ENCODE measurements at places on chromosomes 3 and 15. TPM values are rescaled to one million over a fixed set of nuclear protein-coding genes. Genes with fewer than 3 reads are reported as not detected.
A peak's percentile ranks its signal among the peaks of the same experiment; 100 is the strongest.

GRCh38 chr3:64121750-64122311, 98.5 kb upstream of the PSMD6 start:
- no peak for DNase-seq

GRCh38 chr3:150286390-150287147, 121.5 kb upstream of the TSC22D2 start:
- no peak for DNase-seq

DNA sequence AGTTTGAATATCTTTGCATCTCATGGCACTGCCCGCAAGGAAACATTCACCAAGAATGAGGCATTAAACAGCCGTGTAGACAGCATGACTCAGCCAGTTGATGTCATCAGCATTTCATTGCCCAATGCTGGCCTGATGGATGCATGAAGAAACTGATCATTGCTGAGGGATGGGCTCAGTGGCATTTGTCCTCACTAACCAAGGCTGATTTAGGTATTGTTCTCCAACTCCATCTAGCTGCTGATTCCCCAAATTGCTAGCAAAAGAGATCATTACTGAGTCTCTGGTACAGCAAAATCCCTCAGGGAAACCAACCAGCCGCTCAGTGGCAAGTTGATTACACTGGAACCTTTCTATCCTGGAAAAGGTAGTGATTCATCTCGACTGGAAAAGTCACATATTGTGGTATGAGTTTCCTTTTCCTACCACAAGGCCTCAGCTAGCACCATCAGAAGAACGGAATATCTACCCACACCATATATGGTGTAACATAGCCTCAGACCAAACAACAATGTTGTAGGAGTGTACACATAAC, 186.5 kb upstream of the GAP43 start:
- DNase-seq, result no peak

GRCh38 chr3:106113747-106114146, 244.9 kb upstream of the CBLB start:
- no peak for DNase-seq

DNA sequence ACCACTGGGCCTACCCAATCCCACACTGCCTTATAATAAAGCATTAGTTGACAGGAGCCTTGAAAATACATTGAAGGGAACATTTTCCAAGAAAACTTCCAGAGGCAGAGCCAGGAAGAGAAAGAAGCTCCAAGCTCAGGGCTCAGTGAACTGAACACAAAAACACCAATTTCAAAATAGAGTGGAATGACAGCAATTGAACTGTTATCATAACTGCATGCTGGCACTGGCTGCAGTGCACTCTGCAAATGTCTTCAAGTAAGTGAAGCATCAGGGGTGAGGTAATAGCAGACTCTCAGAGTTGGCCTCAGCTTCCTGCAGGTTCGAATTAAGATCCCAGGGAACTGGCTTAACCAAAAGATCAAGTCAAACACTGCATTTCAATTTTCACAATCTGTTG, 388.0 kb upstream of the WNT5A start:
- DNase-seq, result no peak

DNA sequence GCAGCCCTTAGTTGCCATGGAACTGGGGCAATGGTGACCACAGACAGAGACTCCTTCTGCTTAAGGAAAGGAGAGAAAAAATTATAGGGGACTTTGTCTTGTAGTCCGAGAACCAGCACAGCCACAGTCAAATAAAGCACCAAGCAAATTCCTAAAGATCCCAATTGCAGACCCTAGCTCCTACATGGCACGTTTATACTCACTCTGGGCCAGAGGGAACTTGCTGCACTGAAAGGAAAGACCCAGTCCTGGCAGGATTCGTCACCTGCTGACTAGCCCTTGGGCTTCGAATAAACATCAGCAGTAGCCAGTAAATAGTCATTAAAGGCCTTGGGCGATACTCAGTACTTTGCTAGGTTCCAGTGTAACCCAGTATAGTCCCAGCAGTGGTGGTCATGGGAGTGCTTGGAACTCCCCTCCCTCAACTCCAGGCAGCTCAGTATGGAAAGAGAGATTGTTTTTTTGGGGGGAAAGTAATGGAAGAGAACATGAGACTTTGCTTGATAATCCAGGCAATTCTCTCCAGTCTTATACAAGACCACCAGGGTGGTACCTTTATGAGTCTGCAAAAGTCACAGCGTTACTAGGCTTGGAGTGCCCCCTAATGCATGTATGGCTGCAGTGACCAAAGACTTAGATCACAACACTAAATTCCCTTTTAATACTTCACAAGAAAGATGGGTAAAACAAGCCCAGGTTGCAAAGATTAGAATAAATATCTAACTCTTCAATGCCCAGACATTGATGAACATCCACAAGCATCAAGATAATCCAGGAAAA, 66.4 kb upstream of the AGTR1 start:
- no peak for DNase-seq

GRCh38 chr3:5160940-5161858, 26.3 kb upstream of the EDEM1 start:
- DNase-seq, result no peak

DNA sequence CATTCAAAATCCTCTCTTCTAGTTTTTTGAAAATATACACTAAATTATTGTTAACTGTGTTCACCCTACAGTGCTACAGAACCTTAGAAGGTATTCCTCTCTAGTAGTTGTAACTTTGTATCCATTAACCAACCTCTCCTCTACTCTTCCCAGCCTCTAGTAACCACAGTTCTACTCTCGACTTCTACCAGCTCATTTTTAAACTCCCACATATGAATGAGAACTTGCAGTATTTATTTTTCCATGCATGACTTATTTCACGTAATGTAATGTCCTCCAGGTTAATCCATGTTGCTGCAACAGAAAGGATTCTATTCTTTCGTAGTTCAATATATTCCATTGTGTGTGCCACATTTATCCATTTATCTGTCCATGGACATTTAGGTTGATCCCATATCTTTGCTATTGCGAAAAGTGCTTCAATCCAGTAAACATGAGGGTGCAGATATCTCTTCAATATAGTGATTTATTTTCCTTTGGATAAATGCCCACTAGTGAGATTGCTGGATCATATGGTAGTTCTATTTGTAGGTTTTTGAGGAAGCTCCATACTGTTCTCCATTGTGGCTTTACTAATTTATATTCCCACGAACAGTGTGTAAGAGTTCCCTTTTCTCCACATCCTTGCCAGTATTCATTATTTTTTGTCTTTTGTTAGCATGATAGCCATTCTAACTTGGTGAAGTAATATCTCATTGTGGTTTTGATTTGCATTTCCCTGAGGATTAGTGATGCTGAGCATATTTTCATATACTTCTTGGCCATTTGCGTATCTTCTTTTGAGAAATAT, 113.7 kb upstream of the SMAD3 start:
- DNase-seq, result no peak

DNA sequence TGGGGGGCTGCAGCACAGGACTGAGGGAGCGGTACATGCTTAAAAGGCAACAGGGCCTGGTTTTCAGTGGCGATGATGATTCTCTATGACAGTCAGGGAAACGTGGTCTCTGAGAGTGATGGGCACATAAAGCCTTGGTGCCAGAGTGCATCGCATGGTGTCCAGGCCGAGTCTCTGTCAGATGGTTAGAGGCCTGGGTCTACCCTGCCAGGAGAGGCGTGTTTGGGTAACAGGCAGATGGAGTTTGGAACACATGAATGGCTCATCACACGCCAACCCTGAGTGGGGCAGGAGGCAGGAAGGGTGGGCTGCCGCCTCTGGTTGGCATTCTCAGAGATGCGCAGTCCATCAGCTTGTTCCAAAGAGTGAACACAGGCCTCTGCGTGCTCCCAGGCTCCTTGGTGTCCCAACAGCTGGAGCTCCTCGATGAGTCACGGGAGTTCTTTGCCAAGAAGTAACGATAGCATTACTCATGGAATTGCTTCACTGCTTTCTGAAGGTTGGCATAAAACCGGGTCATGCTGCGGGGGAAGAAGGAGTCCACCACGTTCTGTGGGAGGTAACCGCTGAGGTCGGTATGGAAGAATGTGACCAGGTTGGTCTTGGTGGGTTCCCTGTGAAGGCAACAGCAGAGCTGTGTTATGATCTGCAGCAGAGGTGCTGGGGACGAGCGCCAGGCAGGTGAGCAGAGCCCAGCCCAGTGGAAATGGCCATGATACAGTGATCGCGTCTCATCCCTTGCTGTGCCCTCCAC, 11.0 kb downstream of the STARD5 start:
- DNase-seq, result peak; percentile 80

DNA sequence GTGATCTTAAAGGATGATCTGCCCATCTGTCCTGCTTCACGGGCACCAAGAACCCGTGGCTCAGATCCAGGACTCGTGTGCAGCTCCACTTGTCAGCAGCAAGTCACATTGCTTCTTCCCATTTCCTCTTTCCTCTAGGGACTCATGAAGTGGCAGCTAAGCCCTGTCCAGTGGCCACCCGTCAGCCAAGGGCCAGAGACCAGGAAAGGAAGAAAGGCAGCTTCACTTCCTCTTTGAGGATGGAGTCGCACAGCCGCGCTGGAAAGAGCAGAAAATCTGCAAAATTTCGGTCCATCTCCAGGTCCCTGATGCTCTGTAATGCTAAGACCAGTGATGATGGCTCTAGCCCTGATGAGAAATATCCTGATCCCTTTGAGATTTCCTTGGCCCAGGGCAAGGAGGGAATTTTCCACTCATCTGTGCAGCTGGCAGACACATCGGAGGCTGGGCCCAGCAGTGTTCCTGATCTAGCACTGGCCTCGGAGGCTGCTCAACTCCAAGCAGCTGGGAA, 28.5 kb downstream of the IL16 start:
- DNase-seq, result peak; percentile 85

DNA sequence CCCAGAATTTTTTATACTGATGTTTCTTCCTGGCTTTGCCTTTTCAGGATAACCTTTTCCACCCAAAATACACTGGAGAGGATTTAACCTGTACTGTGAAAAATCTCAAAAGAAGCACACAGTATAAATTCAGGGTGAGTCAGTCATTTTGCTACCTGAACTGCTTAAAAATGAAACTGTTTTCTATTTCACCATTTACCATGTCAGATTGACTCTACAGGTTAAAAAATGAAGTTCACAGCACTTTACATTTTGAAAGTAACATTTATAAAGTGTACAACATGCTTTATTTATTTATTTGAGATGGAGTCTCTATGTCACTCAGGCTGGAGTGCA, 115.2 kb downstream of the GHSR start:
- no peak for DNase-seq

DNA sequence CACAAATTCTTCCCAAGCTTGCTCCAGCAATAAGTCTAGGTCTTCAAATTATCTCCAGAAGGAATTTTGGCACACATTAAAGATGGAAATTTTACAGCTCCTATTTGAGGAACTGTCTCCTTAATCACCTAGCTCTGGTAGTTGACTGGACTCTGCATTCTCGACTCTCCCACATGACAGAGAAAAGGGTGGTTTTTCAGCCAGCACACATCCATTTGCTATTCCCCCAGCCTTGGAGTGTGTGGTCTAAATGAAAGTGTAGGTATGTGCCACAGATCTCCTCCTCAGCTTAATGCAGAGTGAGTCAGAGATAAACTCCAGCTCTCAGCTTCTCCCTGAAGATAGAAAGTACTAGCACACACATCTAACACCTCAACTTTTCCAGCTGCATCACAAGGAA, 62.2 kb upstream of the ALCAM start:
- no peak for DNase-seq

DNA sequence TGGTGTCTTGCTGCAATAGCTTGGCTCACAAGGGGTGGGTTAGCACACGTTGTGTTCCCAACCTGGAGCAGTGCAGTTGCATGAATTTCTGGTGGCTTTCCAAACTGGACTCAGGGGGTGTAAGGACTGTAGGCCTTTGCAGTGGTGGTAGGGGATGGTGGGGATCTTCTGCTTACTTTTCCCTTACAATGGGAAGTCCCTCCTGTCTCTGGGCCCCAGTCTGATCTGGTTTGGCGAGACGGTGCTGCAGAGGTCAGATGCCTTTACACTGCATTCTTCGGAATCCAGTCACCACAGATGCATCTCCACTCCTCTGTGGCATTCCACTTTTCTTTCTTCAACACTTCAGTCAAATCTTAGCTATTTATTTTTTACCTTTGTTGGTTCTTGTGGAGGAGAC, 132.1 kb downstream of the DOCK3 start:
- no peak for DNase-seq

- peak; percentile 56 for DNase-seq
Measured at GRCh38 chr15:79682851-79683288, 213.9 kb downstream of the MTHFS start.

DNA sequence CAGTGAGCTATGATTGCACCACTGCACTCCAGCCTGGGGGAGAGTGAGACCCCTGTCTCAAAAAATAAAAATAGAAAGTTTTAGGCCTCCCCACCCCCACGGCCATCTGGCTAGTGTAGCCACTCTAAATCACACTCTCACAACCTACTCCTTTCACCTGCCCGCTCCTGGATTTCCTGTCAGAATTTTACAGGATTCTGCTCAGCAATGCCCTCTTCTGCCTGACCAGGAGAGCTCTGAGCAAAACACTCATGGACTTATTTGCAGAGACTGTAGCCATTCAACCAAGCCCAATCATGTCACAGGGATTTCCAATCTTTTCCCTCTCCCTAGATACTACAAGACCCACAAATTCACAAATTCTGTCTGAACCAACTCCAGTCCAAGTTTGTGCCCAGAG, 242.6 kb upstream of the TPRG1 start:
- DNase-seq, result no peak

DNA sequence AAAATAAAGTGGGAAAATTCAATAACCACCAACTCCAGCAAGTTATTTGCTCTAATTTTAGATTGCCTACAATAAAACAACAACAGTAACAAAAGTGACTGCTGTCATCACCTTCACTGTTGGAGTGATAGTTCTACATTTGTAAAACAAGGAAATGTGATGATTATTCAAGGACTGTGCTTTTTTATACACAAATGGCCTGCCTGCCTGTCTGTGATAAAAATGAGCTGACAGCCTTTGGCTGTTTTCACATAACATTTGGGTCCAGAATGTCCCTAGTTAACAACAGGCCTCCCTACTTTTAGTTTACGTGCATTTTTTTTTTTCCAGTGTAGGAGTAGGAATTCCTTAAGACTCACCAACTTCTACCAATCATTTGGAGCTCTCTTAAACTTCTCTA, 768.8 kb downstream of the PDCD6IP start:
- no peak for DNase-seq

- DNase-seq, result peak; percentile 81
Measured at GRCh38 chr3:160400030-160400701, 716 bp downstream of the SMC4 start.

- DNase-seq, result no peak
Measured at GRCh38 chr3:186980989-186981388, 50.7 kb downstream of the ST6GAL1 start.

DNA sequence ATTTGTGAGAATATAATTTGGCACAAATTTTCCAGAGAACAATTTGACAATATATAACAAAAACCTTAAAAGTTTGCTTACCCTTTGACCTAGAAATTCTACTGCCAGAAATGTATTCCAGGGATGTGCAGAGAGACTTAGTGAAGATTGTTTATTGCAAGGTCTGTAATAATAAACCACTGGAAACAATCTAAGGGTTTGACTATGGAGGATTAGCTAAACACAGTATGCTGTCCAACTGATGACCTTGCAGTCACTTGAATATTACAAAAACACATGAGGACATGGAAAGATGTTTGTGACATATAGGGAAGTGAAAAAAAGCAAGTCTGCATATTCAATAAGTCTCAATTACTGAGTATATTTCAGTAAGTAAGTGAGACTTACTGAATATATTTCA, 48.1 kb upstream of the CDV3 start:
- DNase-seq, result no peak

The ZNF501 gene
- total RNA-seq, result 5.4 TPM

The GRM7 gene
- total RNA-seq, result not detected

The SLC7A14 gene
- not detected for total RNA-seq

The GP9 gene
- not detected for total RNA-seq

The PCLAF gene
- total RNA-seq, result 1.1 TPM

The CACNA2D3 gene
- 33.7 TPM for total RNA-seq

The SLC30A4 gene
- 4.0 TPM for total RNA-seq

The GAP43 gene
- total RNA-seq, result 0.22 TPM

The UBA7 gene
- total RNA-seq, result 23.1 TPM

The CORO2B gene
- total RNA-seq, result 8.5 TPM
